ENCODE measurements at places on chromosomes 11 and 22. TPM values are rescaled to one million over a fixed set of nuclear protein-coding genes. Genes with fewer than 3 reads are reported as not detected.

DNA sequence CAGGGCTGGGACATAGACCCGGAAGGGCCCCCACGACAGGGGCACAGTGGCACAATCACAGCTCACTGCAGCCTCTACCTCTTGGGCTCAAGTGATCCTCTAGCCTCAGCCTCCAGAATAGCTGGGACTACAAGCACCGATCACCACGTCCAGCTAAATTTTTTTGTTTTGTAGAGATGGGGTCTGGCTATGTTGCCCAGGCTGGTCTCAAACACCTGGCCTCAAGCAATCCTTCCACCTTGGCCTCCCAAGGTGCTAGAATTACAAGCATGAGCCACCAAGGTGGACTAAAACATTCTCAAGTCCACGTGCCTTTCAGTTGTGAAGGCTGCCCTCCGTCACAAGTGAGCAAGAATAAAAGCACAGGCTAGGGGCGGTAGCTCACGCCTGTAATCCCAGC lies 10.1 kb upstream of the COMT start:
- DNase-seq, result no peak

GRCh38 chr22:26707090-26707489 lies 49.7 kb downstream of the MIAT start:
- DNase-seq, result no peak

DNA sequence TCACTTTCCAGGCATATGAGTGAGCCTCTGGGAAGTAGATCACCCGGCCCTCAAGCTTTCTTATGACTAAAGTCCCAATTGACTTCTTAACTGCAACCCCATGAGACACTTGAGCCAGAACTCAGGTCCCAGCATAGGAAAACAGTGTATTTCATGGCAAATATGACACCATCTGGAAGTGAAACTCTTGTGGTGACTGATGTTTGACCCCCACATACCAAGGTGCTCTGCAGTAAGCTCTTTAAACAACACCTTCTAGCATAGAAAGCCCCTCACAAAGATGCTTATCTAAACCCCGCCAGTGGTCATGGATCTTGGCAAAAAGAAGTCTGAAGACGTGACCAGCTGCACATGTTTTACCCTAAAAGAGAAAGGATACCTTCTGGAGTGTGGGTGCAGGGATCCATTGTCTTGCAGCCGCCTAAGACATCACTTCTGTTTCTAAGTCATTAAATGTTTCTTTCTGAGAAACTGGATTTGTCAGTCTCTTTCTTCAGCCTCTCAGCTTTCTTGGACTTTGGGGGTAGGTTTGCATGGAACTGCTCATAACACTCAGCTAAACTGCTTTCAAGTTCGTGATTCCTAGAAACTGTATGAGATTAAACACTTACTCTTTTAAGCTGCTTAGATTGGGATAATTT lies 7.4 kb upstream of the PELI3 start:
- DNase-seq, result no peak

DNA sequence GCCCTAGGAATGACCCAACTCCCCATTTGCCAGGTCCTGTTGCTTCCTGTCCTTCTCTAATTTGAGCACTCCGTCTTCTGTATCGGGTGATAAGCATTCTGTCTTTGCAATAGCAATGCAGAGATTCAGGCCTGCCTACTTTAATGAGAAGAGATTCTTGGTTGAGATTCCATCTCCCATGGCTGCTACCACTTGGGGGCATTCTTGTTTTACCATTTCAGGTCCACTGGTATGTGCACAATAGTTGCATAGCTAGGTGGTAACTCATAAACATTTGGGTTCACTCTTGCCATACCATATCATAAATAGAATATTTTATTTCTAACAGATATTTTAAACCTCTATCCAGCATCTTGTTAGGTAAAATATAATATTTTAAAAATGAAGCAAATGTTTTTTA lies 34.4 kb upstream of the CALCB start:
- DNase-seq, result no peak

DNA sequence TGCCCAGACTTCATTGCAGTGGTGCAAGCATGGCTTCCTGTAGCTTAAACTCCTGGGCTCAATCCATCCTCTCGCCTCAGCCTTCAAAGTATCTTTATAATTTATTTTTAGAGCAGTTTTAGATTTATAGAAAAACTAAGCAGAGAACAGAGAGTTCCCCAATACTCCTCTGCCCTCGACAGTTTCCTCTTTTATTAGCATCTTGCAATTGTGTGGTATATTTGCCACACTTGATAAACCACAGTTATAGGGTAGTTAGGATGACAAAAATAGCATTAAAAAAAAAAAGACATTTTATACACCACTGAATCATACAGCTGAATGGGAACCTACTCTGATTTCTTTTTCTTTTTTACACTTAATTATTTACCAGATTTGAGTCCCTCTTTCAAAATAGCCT lies 31.2 kb downstream of the MS4A2 start:
- DNase-seq, result no peak

DNA sequence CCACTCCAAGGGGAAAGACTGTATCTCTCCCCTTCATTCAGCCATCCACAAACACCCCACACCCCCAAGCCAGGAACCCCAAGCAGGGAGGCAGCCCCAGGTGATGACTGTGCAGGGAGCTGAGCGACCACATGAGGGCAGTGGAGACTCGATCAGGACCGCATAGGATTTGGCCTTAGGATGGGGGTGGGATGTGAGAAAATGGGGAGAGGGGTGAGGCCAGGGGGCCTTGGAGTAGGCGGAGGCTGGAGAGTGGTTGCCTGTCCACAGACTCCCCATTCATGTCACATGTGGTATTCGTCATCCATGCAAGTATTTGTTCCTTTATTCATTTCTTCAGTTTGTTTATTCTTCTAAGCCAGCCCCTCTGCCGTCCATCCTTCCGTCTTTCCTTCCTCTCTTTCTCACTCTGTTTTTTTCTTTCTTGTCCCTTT lies 2.7 kb upstream of the RHOD start:
- no peak for DNase-seq

GRCh38 chr11:16632295-16633200 lies 105.9 kb upstream of the C11orf58 start:
- no peak for DNase-seq

GRCh38 chr11:32348502-32348901 lies 86.8 kb downstream of the WT1 start:
- no peak for DNase-seq

DNA sequence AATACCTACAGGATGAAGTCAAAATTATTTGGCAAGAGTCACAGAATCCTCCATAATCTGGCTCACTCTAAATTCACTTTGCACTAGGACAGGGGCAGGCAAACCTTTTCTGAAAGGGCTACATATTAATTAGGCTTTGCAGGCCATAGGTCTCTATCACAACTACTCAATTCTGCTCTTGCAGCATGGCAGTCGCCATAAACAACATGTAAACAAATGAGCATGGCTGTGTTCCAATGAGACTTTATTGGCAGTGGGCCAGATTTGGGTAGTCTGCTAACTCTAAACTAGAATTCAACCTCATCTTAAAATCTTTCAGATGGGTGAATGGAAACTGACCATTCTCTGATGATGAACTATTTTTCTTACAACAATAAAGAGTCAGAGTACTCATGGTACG lies 5.8 kb downstream of the THRSP start:
- DNase-seq, result no peak

DNA sequence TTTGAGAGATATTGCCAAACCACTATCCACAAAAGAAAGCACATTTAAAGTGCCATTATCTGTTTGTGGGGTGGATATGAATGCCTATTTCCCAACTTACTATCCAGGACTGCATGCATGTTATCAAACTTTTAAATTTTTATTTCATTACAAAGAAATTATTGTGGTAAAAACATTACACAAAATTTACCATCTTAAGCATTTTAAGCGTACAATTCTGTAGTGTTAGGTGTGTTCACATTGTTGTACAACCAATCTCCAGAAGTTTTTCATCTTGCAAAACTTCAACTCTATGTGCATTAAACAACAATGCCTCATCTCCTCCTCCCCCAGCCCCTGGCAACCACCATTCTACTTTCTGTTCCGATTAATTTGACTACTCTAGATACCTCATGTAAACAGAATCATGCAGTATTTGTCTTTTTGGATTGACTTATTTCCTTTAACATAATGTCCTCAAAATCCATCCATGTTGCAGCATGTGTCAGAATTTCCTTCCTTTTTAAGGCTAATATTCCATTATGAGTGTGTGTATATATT lies 17.6 kb upstream of the CD44 start:
- DNase-seq, result no peak

- DNase-seq, result no peak
Measured at GRCh38 chr22:22395245-22395644, 113.3 kb downstream of the ZNF280B start.

GRCh38 chr11:79040348-79040747 lies 400.5 kb downstream of the TENM4 start:
- no peak for DNase-seq

DNA sequence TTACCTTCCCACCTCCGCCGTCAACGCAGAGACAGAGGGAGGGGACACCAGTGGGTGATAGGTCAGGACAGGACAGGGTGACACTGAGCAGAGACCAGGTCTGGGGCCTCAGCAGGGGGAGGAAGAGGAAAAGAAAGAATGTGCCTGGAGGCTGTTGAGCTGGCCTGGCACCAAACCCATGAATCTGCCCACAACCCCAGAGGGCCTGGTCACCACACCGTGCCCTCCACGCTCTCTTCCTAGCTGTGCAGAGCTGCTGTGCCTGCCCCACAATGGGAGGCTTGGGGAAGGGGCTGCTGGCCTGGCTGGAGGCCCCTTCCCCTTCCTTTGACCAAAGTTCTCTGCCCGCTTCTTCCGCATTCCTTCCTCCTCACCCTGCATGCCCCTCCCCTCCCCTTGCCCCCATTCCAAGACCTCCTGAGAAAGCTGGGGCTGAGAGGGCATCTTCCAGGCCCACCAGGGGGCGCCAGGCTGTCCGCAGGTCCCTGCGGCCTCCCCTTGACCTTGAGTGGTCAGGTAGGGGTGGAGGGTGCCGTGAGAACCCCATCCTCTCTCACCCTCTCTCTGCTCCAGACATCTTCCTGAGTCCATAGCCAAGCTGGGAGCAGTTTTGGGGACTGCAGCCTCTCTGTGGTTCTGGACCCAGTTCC lies 11.0 kb upstream of the CACNA1I start:
- no peak for DNase-seq

DNA sequence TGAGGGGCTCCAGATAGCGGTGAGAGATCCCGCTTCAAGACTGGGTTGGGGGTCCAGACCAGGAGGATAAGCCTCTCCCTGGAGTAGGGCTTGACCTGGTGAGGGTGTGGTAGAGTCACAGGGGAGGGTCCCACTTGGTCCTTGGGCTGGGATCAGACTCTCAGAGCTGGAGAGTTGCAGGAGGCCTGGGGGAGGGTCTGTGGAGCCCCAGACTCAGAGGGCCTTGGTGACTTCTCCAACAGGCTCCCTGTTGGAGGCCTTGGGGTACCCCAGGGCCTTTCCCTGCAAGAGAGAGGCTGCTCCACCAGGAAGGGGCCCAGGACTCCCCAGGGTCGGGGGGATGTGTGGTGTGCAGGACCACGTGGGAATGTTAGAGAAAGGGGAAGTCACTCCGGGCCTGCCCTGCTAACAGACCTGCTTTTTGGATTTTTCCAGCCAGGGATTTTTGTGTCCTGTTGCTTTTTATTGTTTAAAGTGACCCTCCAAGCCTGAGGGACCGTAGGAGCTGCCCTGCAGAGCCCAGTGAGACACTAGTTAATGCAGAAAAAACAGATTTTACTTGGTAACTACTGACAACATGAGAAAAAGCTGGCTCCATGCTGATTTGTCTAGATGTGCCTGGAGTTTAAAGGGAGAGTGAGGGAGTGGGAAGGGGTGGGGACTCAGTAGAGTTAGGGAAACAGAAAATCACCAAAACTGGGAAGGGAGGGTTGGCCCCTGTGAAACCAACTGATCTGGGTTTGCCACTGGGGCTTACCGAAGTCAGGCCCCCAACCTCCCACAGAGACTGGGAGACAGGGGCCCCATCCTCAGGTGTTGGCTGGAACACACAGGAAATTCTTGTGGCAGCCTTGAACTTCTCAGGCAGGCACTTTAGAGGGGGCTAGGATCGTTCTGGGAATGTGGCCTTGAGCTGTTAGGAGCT lies 801 bp upstream of the TXNRD2 start:
- no peak for DNase-seq

Gene TXN2
- polyA plus RNA-seq, result 138 TPM

Gene PIWIL4
- polyA plus RNA-seq, result 4.4 TPM

Gene GP1BB
- 2.8 TPM for polyA plus RNA-seq

Gene CARNS1
- polyA plus RNA-seq, result 2.0 TPM

Gene PDXP
- 17.7 TPM for polyA plus RNA-seq

Gene ME3
- polyA plus RNA-seq, result 36.2 TPM

Gene OR5T3
- not detected for polyA plus RNA-seq

Gene ANO9
- polyA plus RNA-seq, result 18.1 TPM

Measured in renal cortex interstitium (tissue), 15 donors.